A172 (cell line): ENCODE measurements at places on chromosomes 1 and 21.

DNA sequence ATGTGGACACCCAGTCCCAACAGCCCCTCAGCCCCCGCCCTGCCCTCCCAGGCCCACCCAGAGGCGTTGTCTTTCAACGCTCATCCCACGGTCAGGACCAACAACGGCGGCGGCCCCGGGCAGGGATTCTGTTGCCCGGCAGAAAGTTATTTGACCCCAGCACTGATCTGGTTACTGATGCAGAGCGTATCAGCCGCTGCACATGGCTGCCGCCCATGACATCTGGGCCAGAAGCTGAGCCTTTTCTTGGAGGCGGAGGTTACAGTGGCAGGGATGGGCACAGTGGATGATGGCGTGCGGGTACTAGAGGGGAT is 127.1 kb upstream of the ARHGEF16 start:
- DNase-seq, result no peak

GRCh38 chr21:42980312-42981213 is 6.2 kb downstream of the PKNOX1 start:
- DNase-seq, result no peak

DNA sequence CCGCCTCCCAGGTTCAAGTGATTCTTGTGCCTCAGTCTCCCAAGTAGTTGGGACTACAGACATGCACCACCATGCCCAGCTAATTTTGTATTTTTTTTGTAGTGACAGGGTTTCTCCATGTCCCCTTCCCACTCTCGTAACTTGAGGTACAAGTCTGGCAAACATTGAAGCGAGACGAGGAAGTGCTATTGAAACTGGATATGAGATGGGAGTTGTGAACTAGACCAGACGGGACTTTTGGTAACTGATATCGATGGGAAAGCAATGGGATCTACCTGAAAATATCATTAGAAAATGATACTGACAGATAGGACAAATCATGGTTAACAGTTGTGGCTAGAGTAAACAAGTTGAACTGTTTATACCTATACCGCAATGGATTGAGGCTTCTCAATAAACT is 95.2 kb upstream of the TRABD2B start:
- no peak for DNase-seq

- DNase-seq, result no peak
These were observed 5.4 kb upstream of the SLAMF8 start for GRCh38 chr1:159821171-159821867.

- no peak for DNase-seq
These were observed 43.6 kb upstream of the TIAM1 start for GRCh38 chr21:31387560-31388186.

GRCh38 chr1:51303751-51304251 is 26.6 kb downstream of the TTC39A start:
- peak; percentile 22 for DNase-seq

DNA sequence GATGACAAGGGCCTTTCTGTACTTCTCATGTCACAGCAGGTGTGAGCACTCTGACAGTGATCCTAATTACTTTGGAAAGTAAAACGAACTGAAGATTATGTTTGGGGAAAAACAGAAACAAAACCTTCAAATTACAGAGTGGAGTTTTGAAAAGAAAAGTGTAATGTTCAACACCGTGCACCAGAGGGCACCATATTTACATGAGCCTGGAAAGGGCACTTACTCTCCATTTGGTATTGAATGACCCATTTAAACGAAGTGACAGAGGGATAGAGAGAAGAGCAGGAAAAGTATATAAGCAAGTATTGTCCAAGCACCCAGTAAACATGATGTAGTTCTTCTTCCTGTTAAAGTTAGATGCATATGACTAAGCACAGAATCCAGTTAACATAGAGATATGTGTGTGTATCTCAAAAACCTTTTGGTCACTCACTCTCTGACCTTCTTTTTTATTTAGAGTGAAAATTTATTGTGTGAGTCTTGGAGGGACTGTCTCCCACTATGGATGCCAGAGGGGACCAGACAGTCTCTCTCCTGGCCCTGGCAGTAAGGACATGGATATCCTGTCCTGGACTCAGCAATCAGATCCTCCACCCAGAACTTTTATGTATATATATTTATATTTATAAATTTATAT is 3.8 kb upstream of the RGSL1 start:
- DNase-seq, result peak; percentile 59

DNA sequence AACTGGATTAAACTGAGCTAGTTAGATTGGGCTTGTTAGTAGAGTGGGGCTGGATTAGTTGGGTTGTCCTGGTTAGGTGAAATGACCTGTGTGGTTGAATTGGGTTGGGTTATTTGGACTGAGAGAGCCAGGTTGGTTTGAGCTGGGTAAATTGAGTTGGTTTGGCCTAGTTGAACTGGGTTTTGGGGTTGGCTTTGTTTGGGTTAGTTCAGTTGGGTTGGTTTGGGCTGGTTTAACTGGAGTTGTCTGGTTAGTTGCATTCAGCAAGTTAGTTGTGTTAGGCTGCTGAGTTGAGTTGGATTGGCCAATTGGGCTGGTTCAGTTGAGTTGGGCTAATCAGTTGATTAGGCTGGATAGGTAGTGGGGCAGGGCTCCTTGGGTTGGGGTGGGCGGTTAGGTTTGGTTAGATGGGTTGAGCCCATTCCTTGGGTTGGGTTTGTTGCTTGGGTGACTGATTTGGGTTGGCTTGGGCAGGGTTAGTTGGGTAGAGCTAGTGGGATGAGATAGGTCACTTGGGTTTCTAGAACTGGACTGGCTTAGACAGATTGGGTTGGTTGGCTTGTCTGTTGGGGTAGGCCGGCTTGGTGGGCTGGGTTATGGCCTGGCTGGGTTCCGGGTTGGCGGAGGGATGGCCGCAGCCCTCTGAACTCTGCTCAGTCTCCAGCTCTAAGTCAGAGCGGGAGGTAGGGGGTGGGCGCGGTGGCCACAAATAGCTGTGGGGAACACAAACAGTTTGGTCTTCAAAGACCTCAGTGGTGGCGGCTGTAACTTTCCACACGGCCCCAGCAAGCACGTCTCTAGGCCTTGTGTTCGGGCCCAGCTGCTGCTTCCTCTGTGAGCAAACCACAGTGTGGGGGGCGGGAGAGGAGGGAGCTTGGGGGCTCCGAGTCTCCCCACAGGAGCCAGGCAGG is 67.2 kb upstream of the RUNX3 start:
- no peak for DNase-seq

DNA sequence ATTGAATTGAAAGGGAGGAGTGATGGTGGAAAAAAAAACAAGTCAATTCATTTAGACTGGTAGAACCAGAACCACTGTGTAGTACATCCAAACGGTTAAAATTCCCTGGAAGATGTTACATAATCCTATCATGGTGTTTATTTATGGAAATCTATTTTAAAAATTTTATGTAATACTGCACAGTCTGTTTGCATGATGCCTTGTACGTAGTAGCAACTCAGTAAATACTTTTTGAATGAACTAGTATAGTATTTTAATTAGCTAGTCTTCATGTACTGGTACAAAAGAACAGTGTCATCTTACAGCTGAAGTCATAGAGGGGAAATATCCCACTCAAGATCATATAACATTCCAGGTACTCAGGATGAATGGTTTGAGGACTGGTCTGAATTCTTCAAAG is 27.0 kb upstream of the IER5 start:
- no peak for DNase-seq

DNA sequence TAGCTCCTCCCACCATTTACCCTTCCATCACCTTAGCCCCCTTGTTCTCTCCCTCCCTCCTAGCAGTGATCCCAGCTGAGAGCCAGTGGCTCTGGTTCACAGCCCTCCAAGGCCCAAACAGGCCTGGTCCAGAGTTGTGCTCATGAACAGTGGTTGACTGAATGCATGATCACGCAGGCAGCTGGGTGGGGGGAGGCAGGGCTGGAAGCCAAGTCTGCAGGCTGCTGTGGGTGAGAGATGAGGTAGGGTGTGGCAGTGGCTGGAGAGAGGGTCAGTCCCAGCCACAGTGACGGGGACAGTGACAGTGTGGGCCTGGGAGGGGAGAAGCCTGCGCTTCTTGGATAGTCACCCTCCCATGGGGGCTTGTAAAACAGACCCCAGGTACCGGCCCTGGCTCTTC is 22.2 kb downstream of the EPHA8 start:
- no peak for DNase-seq

- DNase-seq, result no peak
These were observed 262.1 kb upstream of the DUSP10 start for GRCh38 chr1:222004034-222004433.

DNA sequence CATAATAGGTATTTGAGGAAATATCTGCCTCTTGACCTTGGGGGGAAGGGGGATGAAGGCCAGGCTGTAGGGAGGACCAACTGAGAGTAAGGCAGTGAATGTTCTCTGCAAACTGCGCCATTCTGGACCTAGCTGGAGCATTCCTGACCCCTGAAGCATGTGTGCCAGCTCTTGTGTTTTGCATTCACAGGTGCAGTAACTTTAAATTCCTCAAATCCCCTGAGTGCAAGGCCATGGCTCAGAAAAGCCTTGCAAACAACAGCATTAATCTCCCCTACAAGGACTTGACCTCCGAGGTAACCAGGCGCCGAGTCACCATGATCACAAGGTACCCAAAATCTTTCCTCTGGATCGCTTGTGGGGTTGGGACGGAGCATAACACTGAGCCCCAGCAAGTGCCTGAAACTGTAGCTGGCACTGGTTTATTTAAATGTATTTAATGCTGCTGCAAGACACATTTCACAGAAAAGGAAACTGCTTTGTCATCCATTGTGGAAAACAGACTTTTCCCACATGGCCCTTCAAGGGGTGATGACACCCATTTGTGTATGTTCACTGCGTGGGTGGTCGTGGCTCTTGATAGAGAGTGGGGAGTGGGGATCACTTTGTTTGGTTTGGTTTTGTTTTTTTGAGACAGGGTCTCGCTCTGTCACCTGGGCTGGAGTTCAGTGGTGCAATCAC is 1.7 kb downstream of the MYOCOS start:
- DNase-seq, result no peak

- no peak for DNase-seq
These were observed 81.5 kb upstream of the LRIF1 start for GRCh38 chr1:111045033-111045722.

- DNase-seq, result no peak
These were observed 68.3 kb upstream of the ABCD3 start for GRCh38 chr1:94349853-94350252.

DNA sequence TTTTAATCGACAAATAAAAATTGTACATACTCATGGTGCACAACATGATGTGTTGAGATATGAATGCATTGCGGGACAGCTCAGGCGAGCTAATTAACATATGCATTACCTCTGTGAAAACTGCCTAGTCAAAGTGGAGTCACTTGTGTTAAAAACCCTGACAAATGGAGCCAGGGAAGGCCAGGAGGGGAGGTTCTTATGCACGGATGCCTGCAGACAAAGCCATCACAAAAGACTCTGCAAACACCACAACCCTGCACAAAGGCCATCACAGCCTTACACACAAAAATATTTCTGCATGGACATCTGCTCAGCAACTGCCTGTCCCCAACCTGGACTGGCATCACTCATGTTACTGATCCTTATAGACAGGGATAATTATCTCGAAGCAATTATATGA is 204.4 kb upstream of the AJAP1 start:
- no peak for DNase-seq

DNA sequence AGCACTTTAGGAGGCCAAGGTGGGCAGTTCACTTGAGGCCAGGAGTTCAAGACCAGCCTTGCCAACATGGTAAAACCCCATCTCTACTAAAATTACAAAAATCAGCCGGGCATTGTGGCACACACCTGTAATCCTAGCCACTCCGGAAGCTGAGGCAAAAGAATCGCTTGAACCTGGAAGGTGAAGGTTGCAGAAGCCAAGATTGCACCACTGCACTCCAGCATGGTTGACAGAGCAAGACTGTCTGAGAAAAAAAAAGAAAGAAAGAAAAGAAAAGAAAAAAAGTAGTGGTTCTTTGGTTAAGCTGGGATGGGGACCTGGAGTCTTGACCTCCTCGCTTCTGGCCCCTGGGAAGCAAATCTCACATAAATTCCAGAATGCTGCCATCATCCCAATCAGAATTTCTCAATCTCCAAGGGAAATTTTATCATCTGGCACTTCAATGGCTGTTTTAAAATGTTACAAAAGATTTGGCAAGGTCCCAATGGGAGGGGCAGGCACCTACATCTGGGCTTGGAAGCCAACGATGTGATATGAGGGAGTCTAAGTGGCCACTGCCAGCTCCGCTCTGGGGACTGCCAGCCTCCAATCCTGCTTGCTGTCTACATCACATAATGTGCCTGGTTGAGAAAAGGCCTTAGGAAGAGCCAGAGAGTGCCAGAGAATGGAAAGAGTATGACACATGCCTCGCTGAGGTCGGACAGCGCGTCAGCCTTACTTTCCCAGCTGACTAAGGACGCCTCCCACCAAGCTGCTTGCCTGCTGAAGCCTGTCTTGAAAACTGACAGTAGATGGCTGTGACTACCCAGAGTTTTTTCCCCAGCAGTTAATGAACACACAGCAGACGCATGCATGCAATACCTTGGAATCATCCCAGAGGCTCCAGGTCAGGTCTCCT is 42.1 kb upstream of the SRP9 start:
- peak; percentile 98 for DNase-seq

DNA sequence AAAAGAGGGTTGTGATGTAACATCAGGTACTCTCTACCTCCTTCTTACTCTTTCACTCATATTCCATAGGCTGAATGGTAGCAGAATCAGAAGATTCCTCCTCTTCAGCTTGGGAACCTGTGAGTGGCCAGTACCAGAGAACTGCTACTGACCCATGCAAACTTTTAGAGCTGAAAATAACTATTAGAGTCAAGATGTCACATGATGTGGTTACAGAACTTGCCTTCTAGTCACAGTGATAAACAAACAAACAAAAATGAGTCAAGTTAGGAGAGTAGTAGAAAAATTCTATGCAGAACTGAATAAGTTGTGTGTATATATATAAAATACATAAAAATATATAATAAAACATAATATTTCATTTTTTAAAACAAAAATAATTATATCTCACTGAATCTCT is 47.6 kb upstream of the RGS1 start:
- DNase-seq, result no peak

- DNase-seq, result peak; percentile 64
These were observed 79.9 kb downstream of the FHAD1 start for GRCh38 chr1:15326691-15327588.

DNA sequence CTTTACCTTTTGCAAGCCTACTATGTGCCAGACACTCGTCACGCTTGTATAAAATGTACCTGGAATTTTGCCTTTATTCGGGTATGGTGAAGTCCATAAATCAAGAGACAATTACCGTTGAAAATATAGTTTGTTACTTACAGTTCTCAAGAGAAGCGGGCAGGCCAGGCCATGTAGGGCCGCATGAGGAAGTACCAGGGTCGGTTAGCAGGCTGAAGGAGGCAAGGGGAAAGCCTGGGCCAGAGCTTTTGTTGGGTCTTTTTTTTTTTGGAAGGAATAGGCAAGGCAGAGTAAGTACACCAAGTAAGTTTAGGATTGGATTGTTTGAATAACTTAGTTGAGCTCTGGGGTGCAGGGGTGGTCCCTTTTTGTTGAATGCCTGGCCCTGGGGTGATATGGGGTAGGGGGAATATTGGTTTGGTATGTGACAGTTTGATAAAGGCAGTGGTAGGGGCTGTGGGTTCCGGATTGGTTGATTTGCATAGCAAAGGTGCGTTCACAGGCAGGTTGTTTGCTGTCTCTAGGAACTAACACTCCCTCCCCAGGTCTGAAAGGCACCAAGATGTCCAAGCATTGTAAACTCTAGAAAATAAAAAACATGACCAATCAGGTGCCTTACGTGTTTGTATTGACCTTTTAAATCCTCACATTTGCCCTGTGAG is 80.7 kb downstream of the KAZN start:
- DNase-seq, result no peak

GRCh38 chr1:66374561-66375111 is 159.3 kb upstream of the SGIP1 start:
- peak; percentile 83 for DNase-seq
